ENCODE measurements at places on chromosomes 16 and 17.
A peak's percentile ranks its signal among the peaks of the same experiment; 100 is the strongest.

DNA sequence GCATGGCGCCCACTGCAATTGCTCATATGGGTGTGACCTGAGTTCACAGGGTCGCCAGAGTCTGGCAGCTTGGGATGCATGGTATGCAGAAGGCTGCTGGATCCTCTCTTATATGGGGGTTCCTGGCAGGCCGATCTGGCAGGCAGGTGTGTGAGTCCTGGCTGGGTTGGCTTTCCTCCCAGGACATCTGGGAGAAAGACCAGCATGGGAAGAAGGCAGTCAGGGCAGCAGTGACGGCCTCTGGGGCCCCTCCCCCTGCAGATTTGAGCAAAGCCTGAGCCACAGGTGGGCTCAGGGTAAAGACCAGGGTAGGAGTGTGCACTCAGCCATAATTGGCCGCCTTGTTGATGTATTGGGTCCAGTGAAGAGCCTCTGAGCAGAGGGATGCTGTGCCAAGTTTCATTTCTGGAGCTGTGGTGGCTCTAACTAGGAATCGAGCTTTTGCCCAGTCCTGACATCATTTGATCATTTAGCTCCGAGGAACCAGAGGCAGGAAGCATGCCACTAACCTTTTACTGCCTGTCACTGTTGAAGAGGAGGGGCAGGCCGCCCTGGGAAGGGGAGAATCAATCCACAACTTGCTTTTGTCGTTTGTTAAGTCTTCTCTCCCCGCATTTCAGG is 174.3 kb downstream of the CCDC182 start:
- DNase-seq, result no peak

DNA sequence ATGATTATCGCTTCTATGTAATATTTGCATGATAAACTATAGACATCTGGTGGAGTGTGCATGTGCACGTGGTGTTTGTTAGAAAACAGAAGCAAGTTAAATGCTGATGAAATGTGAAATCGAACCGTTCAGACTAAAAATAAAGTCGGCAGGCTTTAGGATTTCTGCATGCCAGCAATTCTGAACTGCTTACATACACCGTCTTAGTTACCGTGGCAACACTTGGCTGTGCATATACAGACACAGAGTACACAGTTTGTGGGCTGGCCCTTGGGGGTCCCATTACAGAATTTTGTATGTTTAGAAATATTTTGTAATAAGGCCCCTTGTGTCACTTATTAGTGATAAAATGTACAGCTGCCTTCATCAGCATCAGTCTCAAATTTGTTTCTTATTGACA is 605.5 kb downstream of the RBFOX1 start:
- no peak for DNase-seq

- DNase-seq, result no peak
Measured at GRCh38 chr17:41334385-41335305, 16.0 kb downstream of the KRT33A start.

DNA sequence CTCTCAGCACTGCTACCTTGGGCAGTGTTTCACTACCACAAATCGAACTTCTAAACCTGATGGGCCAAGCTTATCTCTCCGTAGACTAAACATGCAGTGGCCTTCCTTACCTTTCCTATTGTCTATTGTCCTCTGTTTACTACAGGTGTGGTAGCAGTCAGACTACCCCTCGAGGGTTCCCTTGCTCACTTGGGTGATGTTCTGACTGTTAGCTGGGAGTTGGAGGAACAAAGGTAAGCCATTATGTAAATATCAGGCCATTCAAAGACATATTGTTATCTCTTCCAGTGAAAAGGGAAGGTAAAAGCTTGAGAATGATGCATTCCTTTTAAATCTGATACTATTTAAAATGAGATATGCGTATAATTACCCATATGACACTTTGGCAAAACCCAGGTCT is 828.3 kb upstream of the EEF2KMT start:
- DNase-seq, result no peak

DNA sequence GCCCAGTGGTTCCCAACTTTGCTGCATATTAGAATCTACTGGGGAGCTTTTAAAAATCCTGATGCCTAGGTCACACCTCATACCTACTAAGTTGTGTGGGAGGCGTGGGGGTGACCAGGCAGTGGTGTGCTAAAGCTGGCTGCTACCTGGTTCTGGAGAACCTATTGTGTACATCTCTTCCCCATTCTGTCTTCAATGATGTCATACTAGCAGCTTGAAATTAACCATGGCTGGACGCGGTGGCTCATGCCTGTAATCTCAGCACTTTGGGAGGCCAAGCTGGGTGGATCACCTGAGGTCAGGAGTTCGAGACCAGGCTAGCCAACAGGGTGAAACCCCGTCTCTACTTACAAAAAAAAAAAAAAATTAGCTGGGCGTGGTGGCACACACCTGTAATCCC is 11.3 kb upstream of the NLK start:
- DNase-seq, result no peak

DNA sequence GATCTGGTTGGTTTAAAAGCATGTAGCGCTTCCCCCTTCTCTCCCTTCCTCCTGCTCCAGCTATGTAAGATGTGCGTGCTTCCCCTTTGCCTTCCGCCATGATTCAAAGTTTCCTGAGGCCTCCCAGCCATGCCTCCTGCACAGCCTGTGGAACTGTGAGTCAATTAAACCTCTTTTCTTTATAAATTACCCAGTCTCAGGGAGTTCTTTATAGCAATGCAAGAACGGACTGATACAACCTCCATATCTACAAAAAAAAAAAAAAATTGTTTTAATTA is 16.6 kb upstream of the PDXDC1 start:
- no peak for DNase-seq

GRCh38 chr17:39573447-39574298 is 34.0 kb downstream of the NEUROD2 start:
- DNase-seq, result peak; percentile 67

DNA sequence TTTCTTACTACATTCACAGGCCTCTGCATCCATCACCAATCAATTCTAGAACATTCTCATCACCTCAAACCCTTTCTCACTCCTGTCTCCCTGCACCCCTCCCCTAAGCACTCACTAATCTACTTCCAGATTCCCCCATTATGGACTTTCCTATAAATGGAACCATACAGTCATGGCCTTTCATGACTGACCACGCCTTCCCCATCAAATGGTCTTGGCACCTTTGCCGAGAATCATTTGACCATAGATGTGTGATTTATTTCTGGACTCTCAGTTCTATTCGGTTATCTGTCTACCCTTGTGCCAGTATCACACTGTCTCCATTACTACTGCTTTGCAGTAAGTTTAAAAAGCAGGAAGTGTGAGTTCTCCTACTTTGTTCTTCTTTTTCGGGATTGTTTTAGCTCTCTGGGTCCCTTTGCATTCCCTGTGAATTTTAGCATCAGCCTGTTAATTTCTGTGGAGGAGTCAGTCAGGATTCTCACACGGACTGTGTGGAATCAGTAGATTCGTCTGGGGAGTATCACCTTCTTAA is 27.5 kb downstream of the GTF3C1 start:
- DNase-seq, result no peak

GRCh38 chr17:39114723-39115122 is 36.7 kb downstream of the PLXDC1 start:
- DNase-seq, result no peak

DNA sequence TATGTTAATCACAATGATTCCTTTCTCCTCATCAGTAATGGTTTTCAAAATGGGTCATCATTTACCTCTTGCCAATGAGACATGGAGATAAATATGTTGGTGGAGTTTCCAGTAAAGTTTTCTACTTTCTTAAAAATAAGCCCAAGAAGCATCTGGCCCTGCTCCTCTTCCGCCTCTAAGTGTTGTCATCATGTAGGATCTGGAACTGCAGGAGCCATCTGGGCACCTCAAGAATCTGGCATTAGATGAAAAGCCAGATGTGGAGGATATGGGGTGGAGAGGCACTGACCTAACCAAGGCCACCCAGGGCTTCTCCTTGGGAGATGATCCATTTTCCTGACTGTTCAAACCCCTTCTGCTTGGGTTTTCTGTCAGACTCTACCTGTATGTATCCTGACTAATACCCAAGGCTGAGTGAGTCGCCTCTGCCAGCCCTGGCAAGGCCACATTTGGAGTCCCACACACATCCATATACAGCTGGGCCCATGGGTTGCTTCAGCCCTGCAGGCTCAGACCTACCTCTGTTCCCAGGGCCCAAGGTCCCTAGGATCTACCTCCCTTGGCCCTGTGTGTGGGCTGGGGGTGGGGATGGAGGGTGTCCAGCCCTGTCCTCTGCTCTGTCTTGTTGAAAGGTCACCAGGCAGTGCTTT is 24.6 kb downstream of the CCDC182 start:
- DNase-seq, result peak; percentile 53

DNA sequence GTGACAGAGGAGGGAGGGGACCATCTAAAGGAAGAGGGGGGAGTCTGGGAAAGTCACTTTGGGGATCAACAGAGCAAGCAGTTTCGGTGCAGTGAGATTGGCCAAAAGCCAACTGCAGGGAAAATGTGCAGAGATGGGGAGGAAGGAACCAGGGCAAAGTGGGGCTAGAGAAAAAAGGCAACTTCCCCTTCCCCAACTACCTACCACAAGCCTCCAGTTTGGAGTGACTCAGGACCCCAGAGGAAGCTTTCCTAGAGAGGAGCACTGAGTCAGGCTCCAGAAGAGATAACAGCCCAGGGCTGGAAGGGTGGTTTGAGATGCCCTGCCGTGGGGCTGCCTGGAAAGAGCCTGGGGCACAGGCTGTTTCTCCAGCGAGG is 6.9 kb upstream of the CD300LD start:
- DNase-seq, result no peak

- peak; percentile 60 for DNase-seq
Measured at GRCh38 chr17:64006361-64007088, 8.4 kb downstream of the PRR29 start.

All from activated effector memory CD4-positive, alpha-beta T cell treated with anti-CD3 and anti-CD28 coated beads, Interleukin-2, amount 50 U/mL, for 16 hours (primary cell).